ENCODE measurements at places on chromosomes 3 and 15.

- DNase-seq: no peak
Observed at GRCh38 chr15:58418135-58418534, 13.7 kb upstream of the LIPC start.

DNA sequence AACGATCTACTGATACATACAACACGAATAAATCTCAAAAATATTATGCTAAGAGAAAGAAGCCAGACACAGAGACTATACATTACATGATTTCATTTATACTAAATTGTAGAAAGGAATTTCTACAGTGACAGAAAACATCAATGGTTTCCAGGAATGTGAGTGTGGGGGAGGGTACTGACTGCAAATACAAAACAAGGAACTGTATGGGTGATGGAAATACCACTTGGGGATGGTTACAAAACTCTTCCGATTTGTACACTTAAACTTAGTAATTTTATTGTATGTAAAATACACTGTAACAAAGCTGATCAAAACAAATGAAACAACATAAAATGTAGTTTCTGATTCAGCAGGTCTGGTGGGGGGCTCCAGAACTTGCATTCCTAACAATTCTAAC, 45.8 kb upstream of the IP6K2 start:
- no peak for DNase-seq

DNA sequence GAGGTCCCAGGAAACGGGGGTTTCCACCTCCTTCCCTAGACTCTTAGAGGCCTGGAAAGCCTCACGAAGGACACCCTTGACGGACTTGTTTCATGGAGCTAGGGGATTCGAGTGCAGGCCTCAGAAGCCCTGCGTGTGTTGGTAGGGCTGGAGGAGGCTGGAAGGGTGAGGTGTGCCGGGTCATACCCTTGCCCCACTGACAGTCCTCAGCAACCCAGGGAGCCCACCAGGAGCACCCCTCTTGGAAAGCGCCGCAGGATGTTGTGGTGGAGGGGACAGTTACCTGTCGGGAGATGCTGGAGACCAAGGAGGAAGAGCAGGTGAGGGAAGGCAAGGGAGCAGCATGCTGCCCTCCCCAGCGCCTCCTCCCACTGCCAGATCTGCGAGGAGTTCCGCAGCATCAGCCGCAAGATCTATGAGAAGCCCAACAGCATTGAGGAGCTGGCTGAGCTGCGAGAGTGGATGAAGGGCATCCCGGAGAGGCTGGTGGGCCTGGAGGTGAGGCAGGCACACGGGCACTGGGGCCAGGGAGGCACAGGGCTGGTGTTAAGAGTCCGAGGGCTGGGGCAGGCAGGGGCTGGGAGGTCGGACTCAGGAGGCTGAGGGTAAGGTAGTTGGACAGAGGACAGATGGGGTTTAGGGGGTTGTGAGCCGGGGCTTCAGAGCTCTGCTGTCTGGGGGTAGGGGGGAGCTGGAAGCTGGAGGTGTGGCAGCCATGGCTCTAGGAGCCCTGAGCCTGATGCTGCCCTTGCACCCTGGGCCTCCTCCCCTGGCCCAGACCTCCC, 33.7 kb downstream of the DNAH1 start:
- DNase-seq: no peak

GRCh38 chr3:138219255-138219654, 32.2 kb downstream of the ARMC8 start:
- DNase-seq: no peak

DNA sequence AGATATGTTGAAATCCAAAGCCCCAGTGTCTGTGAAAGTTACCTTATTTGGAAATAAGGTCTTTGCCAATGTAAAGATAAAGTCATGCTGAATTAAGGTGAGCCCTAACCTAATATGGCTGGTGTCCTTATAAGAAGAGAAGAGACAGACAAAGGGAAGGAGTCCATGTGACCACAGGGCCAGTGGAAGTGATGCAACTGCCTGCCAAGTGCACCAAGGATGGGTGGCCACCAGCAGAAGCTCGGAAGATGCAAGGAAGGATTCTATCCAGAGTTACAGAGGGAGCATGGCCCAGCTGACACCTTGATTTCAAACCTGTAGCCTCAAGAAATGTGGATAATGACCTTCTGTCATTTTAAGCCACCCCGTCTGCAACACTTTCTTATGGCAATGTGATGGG, 35.3 kb upstream of the PGPEP1L start:
- DNase-seq: no peak

GRCh38 chr15:44718180-44718926, 7.0 kb downstream of the B2M start:
- DNase-seq: no peak

- no peak for DNase-seq
Observed at GRCh38 chr15:80308002-80308401, 56.0 kb upstream of the CTXND1 start.

GRCh38 chr3:195179776-195180489, 91.0 kb downstream of the XXYLT1 start:
- DNase-seq: no peak

- DNase-seq: no peak
Observed at GRCh38 chr3:148077965-148078364, 619.7 kb upstream of the AGTR1 start.

GRCh38 chr15:37893309-37893708, 41.1 kb upstream of the TMCO5A start:
- DNase-seq: no peak

GRCh38 chr3:13401149-13401548, 19.0 kb downstream of the NUP210 start:
- no peak for DNase-seq

GRCh38 chr3:108589998-108590323, 439 bp downstream of the DZIP3 start:
- DNase-seq: no peak

DNA sequence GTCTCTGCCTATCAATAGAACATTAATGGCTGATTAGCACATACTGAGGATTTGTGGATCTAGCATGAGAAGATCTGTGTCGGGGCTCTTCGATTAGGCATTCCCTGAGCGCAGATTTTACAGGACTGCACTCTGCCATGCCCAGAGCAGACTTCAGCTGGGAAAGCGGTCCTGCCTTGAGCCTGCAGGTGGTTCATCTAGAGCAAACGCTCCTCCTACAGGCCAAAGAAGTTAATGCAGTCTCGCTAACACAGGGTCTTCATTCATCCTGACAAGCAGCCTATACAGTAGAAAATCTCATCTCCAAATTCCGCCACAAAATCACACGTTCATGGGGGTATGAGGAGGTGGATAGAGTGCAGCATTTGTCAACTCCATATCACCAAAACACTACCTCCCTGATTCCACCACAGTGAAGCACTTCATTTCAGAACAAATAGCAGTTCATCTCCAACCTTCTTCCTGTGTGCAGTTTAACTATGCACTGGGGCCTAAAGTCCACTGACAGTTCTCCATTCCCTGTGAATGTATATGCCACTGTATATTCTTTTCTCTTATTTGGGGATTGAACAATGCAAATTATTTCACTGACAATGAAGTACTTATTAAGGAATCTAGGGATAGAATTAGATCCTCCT, 405.8 kb downstream of the IGSF11 start:
- peak; percentile 79 for DNase-seq

DNA sequence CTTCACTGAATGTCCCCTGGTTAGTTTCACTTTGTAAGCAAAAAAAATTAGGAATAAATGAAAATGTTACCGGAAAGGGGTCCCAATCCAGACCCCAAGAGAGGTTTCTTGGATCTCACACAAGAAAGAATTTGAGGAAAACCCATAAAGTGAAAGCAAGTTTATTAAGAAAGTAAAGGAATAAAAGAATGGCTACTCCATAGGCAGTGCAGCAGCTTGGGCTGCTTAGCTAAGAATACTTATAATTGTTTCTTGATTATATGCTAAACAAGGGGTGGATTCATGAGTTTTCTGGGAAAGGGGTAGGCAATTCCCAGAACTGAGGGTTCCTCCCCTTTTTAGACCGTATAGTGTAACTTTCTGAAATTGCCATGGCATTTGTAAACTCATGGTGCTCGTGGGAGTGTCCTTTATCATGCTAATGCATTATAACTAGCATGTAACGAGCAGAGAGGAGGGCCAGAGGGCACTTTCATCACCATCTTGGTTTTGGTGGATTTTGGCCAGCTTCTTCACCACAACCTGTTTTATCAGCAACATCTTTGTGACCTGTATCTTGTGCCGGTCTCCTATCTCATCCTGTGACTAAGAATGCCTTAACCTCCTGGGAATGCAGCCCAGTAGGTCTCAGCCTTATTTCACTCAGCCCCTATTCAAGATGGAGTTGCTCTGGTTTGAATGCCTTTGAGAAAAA, 41.0 kb upstream of the CMSS1 start:
- DNase-seq: no peak

- peak; percentile 42 for DNase-seq
Observed at GRCh38 chr3:134085034-134085775, 55.5 kb upstream of the SLCO2A1 start.

GRCh38 chr15:68209735-68210408, 4.7 kb upstream of the CALML4 start:
- DNase-seq: no peak

DNA sequence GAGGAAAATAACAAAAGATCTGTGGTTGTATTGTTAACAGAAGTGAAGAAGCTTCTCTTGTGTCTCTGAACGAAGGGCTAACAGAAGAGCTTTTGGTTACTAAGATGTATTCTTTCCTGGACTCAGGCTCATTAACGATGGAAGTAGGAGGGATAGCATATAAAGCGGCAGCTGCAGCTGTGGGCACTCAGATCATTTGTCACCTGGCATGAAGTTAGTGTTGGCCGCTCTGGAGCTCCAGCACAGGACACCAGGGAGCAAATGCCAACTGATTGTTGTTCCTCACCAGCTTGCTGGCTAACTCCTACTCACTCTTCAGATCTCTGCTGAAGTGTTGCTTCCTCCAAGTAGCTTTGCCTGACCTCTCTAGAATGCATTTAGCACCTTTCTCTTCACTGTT, 15.5 kb upstream of the SLITRK3 start:
- no peak for DNase-seq

DNA sequence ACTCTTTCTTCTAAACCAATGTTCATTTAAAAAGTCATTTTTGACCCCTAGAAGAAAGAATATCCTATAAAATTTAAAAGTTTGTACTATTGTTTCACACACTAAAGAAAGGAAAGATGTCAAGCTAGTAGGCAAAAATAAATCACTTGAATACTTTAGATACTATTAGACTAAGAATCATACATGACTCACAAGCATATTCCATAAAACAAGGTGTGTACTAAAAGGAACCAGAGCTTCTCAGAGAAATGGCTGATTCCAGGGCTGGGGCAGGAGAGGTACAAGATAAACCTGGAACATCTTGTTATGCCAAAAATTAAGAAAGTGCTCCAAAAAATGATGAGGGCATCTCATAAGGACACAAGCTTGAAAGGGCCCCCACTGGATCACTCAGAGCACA, 8.7 kb downstream of the DLG1 start:
- no peak for DNase-seq

GRCh38 chr15:38609097-38609738, 44.6 kb upstream of the RASGRP1 start:
- no peak for DNase-seq

DNA sequence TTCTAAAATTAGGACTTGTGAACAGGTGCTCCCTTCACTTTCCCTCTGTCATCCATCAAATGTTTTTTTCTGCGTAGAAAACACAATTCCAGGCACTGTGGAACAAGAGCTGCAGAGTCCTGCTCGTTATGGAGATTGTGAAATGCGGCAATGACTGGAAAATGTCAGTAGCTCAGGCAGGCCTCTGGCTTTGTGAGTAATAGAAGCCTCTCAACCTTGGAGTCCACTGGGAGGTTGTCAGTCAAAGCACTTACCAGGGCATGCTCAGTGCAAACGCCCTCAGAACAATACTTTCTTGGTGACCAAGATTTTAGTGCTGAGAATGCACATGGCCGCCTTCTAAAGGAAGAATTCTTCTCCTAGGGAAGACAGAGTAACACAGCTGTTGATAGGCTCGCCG, 26.7 kb upstream of the MED12L start:
- no peak for DNase-seq

GRCh38 chr3:46221391-46221790, 13.3 kb upstream of the CCR1 start:
- DNase-seq: peak; percentile 1

DNA sequence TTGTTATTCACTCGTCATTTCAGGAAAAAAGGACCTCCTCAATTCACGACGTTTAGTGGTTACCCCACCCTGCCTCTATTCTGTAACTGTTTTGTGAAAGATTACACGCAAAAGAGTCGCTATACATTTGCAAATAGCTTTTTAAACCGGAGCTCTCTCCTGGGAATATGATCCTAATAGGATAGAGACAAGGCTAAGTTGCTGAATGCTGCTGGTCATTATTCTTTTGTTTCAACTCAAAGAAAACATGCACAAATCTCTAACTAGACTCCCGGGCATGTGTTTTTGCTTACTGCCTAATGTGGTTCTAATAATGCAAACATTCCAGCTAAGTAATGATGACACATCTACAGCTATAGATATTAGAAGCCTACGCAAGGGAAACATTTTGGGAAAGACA, 214.6 kb upstream of the MDFIC2 start:
- DNase-seq: no peak

GRCh38 chr3:24481193-24481592, 13.5 kb downstream of the THRB start:
- no peak for DNase-seq

DNA sequence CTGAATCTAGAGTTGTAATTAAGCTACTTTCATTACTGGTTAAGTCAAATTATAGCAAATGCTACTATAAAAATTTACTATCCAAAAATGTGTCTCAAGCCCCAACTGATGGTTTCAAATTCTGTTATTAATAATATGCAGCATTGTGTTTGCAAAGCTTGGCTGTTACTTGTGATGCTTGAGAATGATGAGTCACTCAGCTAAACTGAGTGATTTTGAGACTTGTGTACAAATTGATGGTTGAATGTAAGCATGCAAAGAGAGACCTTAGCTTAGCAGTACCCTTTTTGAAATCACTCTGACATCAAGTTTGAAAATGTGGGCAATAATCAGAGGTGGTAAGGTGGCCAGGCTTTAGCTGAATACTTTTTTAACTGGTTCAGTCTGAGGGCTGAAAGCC, 27.6 kb downstream of the OPA1 start:
- no peak for DNase-seq

GRCh38 chr3:135905058-135905724, 60.3 kb upstream of the PPP2R3A start:
- DNase-seq: peak; percentile 25

GRCh38 chr3:52350981-52351761, 35.1 kb downstream of the DNAH1 start:
- no peak for DNase-seq

DNA sequence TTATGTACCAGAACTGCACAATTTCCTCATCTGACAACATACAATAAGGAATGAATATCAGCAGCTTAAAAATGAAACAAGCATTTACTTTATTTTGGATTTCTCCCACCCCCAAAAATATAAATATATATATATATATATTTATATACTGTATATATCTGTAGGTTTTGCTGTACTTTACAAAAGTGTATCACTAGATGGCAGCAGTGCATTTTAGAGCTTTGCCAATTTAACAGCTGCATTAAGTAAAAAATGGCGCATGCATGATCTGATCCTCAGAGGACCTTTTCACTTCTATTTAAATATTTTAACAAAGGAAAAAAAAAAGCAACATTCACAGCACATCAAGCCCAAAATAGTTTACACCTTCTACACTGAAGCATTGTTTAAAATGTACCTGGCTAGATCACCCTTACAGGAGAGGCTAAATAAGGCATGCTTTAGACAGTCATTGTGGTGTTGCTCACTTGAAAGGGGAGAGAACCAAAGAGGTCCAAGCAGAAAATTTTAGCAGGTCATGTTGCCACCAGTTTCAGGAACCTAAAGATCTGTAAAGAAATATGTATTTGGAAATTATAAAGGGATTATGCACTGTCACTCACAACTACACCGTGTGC, 72.6 kb downstream of the NPTN start:
- DNase-seq: peak; percentile 31

All from AG20443 (cell line).